ENCODE measurements at places on chromosomes 1 and 21.
A peak's percentile ranks its signal among the peaks of the same experiment; 100 is the strongest.

DNA sequence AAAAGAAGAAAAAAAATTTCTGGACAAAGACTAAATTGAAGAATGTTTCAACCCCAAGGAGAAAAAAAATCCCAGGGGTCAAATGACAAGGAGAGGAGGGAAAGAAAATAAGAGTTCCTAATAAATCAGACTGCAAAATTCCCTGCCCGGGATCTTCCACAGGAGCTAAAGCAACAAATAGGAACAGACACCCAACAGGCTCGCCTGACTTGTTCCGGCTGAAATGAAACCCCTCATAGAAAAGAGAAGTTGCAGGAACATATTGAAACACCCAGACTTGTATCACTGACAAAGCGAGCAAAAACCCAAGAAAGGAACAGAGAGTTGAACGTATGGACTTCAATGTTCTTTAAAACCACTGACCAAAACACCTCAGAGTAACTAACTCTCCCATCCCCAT lies 123.0 kb downstream of the TIAM1 start:
- no peak for DNase-seq

DNA sequence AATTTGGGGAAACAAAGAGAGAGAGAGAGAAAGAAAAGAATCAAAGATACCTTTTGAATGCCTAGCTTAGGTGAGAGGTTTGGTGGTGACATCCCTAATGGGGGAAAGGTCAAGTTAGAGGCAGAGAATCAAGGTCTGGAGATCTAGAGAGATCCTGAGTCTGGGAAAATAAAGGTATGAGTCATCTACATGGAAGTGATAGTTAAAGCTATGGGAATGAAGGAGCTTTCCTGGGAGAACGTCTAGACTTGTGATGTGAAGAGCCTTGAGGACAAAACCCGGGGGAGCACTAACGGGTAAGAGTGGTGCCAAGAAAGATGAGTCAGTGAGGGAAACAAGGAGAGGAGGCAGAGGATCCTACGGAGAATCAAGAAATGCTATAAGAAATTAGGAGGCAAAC lies 110.8 kb upstream of the RUNX1 start:
- DNase-seq, result no peak

- DNase-seq, result peak; percentile 65
Observed at GRCh38 chr1:25810341-25811299, 9.1 kb upstream of the MTFR1L start.

GRCh38 chr21:39441502-39442475 lies 3.8 kb downstream of the LCA5L start:
- DNase-seq, result no peak

DNA sequence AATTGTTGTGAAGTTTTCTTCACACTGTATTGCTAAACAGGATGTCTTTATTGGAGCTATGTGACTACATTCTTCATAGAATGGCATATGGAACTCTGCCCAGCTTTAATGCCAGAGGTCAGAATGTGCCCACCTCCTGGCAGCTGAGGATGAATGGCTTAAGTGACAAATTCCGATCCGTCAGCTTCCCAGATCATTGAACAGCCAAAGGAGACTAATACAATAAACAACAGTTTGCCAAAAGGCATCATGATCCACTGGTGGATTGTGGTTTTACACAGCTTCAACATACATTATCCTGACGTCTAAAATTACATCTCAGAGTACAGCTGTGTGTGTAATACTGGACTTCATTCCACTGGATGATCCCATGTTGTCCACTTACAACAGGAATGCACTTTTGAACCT lies 68.7 kb upstream of the C1orf105 start:
- no peak for DNase-seq

Measured in activated CD4-positive, CD25-positive, alpha-beta regulatory T cell treated with anti-CD3 and anti-CD28 coated beads, Interleukin-2, amount 50 U/mL, for 16 hours (primary cell).